ENCODE measurements at places on chromosomes 16 and 17.

GRCh38 chr17:52148969-52149351 is 9.6 kb downstream of the CA10 start:
- DNase-seq: no peak

DNA sequence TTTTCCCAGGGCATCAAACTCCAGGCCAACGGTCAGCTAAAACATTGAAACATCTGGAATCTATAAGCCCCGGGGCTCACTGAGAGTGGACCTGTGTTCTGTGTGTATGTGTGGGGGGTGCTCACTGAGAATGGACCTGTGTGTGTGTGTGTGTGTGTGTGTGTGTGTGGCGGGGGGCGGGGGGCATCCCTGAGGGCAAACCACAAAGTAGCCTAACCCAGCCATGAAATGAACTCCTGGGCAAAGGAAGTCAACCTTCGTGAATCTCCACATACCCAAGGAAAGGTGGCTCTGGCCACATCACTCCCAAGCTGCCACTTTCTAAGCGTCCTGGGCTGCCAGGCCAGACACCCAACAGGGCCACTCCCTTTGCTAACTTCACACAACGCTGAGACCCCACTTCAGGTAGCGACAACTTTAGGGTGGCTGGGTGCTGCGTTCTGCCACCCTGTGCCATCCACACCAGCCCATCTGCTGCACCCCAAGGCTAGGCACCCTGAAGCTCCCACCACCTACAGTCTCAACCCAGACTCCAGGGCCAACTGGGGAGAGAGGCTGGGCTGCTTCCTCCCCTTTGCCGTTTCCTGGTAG is 1.6 kb downstream of the MAFG start:
- DNase-seq: no peak

- peak; percentile 40 for DNase-seq
These were observed 1.4 kb upstream of the VAMP2 start for GRCh38 chr17:8163978-8164814.

- no peak for DNase-seq
These were observed 4.5 kb downstream of the TUBD1 start for GRCh38 chr17:59888145-59888750.

GRCh38 chr17:59161477-59161876 is 5.9 kb downstream of the PRR11 start:
- no peak for DNase-seq

GRCh38 chr17:64291268-64291851 is 28.3 kb upstream of the TEX2 start:
- no peak for DNase-seq

DNA sequence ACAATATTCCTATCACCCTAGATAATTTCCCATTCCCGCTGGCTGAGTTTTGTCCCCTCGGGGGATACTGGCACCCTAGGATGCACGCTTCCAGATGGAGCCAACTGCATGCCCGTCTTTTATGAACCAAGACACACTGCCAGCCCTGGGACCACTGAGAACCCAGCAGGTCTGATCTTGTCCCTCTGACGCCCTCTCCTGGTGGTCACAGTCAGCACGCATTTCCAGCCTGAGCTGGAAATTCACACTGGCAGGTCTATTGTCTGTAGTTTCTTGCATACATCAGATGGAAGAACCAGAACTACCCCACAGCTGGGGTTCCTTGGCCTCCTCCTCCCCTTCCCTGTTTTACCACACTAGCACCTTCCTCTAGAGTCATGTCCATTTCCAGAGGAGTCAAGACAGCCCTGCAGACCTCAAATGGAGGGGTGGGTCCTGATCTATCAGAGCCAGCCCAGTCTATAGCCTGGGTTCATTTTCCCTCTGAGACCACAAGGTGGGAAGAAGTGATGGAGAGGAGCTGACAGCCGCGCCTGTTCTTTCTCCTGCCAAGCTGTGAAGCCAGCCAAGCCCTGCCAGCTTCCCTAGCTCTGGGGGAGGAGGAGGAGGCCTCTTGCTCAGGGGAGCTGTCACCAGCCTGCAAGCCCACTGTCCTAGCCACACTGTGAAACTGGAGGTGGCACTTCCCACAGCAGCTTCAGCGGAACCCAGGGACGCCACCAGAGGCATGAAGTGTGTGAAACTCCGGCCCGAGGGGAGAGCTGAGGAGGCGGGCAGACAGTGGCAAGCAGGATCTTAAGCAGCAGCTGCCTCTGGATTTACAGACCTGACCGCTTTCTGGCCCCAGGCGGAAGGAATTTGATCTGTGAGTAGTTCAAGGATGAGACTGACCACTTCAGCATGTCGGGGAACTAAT is 29.3 kb downstream of the MXRA7 start:
- peak; percentile 25 for DNase-seq

DNA sequence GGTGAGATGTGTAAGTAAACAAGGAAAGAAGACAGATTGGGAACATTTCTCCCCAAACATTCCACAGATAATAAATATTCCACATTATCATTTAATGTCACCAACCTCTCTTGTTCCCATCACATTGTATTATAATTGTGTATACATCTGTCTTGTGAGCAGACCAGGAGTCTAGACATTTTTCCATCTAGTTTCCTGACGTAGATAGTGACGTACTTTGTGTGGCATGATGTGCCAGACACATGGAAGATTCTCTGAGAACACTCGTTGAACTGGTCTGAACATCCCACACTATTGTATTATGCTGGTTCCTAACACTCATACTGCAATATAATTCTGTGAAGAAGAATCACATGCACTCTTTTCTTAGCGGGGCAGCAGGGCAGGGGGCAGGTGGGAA is 34.0 kb downstream of the WSB1 start:
- DNase-seq: no peak

GRCh38 chr16:426906-427249 is 1.4 kb downstream of the RAB11FIP3 start:
- DNase-seq: no peak
